ENCODE measurements at places on chromosomes 12 and 14.

DNA sequence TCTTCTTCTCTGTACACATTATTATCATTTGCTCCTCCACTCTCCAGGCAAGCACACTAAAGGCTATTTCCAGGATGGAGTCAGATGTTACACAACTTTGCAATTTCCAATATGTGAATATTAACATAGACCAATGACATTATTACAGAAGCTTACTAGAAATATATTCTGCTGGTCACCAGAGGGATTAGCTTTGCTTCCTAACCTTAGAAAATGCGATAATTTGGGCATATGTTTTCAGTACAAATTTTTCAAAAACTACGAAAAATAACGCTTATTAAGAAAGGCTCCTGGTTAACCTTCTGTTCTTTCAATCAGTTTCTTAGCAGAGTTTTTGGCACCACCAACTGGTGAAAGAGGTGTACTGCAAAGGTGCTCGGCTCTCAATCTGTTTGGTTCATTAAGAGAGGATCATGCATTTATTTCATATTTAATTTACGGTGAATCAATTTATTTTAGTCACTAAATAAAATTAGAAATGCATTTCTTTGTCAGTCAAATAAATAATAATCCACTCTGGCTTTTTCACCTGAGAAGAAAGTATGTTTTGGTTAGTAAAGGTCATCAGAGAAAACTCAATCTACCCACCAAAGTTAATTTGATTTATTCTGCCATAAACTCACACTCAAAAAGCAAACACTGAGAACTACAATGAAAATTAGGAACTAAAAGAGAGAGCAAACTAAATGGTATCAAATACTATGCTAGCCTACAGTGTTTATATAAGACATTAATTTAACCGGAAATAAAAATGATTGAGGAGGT is 39.2 kb downstream of the EFCAB11 start:
- peak; percentile 47 for DNase-seq

DNA sequence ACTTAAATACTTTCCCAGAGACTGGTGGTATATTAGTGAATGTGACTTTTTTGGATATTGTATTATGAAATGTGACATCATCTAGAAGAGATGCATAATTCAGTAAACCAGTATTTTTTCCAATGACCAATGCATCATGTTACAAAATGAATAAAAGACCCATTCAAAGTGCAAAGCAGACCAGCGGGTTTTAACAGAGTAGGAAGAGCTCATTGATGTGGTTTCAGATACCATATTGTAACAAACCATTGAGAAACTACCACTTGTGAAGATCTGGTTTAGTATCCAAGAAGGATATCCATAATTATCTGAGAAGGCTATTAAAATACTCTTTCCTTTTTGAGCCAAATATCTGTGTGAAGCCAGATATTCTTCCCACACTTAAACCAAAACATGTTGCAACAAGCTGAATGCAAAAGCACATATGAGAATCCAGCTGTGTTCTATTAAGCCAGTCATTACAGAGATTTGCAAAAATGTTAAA is 47.7 kb downstream of the MVK start:
- DNase-seq: no peak

- no peak for DNase-seq
Measured at GRCh38 chr12:116299064-116299463, 21.6 kb upstream of the MED13L start.

DNA sequence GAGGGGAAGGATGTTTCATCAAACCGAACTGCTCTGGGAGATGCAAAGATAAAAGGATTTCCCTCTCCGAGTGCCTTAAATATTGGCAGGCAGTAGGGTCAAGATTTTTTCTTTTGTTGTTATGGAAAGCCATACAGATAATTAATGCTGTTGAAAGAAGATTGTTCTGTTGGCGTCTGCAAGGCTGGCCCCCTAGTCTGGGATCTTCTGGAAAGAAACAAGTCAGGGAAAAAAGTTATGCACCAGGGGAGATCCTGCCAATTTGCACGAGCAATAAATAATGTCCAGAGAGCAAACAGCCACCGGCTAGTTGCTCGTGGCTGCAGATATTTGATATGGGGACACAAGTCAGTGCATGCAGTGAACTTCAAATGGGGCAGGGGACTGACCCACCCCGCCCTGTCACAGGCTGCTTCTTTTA is 202.1 kb upstream of the MYL2 start:
- DNase-seq: no peak

DNA sequence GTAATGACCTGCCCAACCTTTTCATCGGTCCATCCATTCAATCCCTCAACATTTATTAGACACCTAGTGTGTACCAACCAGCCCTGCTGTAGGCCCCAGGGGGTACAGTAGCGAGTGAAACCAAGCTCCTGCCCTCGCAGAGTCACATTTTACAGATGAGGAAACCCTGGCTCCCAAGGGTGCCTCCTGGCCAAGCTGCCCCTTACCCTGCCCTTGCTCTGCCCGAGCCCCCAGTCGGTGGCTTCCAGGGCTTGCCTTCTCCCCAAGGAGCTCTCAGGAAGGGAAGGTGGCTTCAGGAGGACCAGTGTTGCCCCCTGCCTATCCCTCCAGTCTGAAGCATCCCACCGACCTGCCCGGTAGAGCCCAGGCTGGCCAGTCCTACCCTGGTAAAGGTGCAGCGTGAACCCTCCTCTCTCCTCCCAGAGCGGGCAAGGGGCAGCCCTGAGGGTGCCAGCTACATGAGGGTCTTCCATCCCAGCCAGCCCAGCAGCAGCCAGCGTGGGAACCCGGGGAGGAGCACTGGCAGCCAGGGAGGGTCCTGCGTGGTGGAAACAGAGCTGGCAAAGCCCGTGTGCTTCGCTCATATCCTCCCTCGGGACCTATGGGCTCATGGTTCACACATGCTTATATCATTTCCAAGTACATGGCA is 670 bp upstream of the BEGAIN start:
- DNase-seq: peak; percentile 1

Data from dorsolateral prefrontal cortex (tissue), 122 donors.